CD14-positive monocyte (primary cell): ENCODE measurements at places on chromosomes 2 and 18.

- DNase-seq: peak; percentile 12
Observed at GRCh38 chr18:27605107-27605834, 420.2 kb upstream of the CHST9 start.

GRCh38 chr2:10235099-10235908 lies 67.4 kb upstream of the HPCAL1 start:
- no peak for DNase-seq

DNA sequence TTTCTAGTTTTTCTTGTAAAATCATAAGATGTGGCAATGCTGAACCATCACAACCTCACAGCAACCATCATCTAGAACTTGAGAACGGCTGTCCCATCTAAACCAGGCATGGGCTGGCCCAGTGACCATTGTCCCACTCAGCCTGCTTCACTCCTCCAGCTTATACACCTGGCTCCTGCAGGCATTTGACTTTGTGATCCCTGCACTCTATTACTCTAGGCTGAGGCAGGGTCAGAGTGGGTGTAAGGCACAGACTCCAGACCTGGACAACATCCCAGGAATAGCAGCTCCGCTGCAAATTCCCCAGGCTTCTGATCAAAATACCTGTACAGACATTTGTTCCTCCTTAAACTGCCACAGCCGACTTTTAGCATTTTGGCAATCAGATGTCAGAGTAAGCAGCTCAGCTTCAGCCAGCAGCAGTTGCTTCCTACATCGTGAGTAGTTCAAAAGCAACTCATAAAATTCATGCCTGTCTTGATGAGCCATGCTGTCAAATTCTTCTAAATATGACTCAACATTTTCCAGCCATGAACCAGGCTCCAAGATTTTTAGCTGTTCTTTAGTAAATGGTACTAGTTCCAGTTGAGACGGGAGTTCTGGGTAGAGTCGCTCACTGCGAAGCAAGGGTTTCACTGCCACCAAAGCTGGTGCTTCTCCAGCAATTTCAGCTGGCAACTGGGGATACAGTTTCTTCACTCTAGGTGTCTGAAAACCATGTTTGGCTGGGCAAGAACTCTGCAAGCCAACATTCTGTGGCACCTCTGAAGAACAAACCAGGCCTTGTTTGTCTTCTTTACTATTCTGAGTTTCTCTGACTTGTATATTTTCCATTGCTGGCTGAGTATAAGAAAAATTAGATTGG lies 12.8 kb downstream of the EPG5 start:
- DNase-seq: no peak

DNA sequence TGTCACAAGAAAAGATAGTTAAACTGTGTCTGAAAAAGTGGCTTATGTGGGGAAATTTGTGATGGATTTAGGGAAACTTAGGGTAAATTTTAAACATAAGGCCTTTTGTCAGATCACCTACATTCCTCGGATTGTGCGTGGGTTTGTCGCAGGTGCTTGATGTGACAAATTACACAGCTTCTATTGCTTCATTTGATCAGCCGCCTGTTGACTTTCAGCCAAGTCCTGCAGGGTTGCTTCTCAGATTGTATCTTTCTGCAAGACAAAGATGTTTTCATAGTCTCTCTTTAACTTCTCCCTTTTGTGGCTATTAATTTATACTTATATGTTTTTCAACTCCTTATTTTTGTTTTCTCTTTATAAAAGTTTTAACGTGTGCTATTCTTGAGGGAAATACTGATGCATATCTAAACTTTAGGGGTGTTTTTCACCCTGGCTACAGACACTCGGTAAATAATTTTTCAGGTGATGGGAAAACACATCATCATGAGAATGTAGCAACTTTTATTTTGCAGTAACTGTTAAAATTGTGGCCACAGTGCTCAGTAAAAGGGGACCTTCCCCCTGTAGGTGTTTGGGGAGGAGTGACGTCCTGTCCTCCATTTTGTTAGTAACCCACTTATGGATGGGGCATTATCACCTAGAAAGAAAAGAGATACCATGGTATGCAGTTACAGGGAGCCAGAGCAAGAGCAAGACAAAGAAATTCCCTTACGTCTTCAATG lies 31.4 kb downstream of the GALM start:
- no peak for DNase-seq

DNA sequence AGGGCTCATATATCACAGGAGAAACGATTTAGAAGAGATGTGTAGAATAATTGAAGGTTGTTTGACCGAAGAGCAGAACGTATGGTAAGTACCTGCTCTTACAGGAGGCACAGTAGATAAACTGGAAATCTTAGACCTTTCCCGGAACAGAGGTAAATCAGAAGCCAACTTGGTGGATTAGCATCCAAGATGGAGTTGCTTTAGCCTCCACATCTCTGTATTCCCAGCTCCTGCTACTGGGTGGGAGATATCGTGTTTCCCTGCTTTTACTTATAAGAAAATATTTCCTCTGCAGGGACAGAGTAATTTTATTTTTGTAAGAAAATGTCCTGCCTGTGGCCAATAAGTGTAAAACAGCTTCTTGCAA lies 164.5 kb downstream of the SLC39A10 start:
- no peak for DNase-seq
